Activated CD4-positive, alpha-beta T cell treated with anti-CD3 and anti-CD28 coated beads, Interleukin-2, amount 50 U/mL, for 4 hours (primary cell): ENCODE measurements at places on chromosomes 5 and 9.

GRCh38 chr5:14142202-14142826 is 828 bp upstream of the TRIO start:
- no peak for DNase-seq

DNA sequence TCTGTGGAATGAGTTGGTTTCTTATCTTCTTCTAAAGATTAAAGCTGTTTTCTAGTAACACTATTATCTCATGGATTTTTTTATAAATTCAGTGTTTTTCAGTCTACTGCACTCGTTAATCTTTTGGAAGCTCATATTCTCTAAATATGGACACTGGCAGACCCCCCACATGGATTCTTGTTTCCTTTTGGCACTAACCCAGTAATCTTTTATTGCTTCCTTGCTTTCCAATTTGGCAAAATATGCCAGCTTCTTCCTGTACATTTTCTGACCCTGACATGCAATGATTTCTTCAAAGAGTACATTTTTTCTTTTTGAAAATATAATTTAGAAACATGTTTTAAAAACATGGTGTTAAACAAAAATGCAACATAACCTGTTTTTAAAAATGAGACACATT is 474.2 kb upstream of the FTMT start:
- no peak for DNase-seq

DNA sequence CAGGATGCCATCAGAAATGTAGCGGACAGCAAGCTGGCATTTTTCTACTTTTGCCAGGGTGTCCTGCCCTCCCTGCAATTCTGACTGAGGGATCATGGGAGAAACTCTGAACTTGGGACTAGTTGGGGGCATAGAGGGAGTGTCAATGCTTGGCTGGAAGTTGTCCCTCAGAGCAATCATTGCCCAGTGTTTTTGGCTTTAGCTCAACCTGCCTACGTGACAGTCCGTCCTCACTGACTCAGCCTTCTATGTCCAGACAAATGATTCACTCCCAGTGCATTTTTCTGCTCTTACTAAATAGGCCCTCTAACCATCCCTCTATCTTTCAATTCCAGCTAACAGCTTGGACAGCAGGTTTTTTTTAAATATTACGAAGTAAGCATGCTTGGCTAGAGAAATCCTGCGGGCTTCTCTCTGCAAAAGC is 627.4 kb downstream of the TLR4 start:
- DNase-seq = no peak

GRCh38 chr5:2183154-2184025 is 300.7 kb upstream of the IRX4 start:
- DNase-seq = no peak
